ENCODE measurements at places on chromosomes 7 and 10. TPM values are rescaled to one million over a fixed set of nuclear protein-coding genes. Genes with fewer than 3 reads are reported as not detected.

DNA sequence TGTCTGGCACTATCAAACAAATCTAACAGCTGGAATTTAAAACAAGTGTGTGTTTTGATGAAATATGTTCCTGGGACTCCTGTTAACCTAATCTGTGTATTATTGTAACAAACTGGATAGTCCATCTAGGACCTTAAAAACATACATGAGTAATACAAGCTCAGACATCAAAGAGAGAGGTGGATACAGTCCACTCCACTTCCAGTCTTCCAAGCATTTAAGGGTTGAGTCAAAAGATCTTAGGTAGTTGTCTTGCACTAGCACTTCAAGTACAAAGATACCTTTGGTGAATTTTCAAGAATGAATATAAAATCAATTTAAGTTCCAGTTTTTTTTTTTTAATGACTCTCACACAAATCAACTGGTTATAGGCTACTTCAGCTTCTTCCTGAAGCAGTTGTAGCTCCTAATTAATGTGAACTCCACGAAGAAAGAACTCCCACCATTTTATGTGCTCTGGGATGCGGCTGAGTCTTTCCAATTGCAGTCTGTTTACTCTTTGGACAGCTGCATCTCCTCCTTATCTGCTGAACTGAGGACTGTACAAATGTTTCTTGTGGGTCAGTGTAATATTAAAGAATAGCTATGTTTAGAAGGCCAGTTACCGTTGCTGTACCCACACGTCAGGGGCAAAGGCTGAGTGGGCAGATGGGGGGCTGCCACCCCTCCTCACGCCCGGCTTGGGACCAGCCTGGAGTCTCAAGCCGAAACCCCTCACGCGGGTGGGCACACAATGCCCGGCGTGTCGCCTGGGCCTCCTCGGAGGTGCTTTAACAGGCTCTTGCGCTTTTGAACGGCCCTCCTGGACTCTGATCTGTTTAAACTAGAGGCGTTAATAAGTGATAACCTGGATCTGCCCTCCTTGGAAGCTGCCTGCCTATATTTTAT is 2.9 kb upstream of the IGF2BP3 start:
- DNase-seq: no peak

GRCh38 chr10:69087590-69088470 is at the start of gene SRGN:
Gene SRGN, plus strand, starts transcription at chr10:69088103. Its CDS starts 55 bp downstream, at chr10:69088158.
- peak; percentile 46 for DNase-seq

GRCh38 chr10:63713191-63714144 is 192.3 kb downstream of the REEP3 start:
- DNase-seq: no peak

ANKRD61 gene
- polyA plus RNA-seq: 0.49 TPM

PPP1R3C gene
- 10.9 TPM for polyA plus RNA-seq

DNA sequence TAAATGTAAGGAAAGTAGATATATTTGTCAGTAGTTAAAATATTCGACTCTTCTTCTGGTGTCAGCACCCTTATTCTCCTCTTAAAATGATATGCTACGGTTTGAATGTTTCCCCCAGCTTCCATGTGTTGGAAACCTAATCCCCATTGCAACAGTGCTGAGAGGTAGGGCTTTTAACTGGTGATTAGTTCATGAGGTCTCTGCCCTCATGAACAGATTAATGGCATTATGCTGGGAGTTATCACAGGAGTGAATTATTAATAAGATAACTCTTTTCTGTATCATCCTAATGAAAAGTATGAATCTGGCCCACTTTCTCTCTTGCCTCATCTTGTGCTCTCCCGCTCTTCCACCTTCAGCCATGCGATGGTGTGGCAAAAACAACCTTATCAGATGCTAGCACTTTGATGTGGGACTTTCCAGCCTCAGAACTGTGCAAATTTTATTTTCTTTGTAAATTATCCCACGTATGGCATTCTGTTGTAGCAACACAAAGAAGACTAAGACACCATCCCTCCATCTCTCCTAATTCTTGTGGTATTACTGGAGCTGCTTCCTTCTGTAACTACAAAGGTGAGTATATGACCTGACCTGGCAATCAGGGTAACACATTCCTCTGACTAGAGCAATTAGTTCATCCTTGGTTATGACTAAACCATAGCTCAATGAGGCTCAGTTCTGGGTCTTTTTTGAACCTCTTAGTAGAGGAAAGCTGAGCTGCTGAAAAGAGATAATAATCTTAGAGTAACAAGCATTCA is 171.1 kb upstream of the TMEM196 start:
- DNase-seq: no peak
